Esophagus squamous epithelium (tissue), 5 donors: ENCODE measurements at places on chromosomes 3 and 15. TPM values are rescaled to one million over a fixed set of nuclear protein-coding genes. Genes with fewer than 3 reads are reported as not detected.

Gene IL20RB
- total RNA-seq = 95.1 TPM

Gene INSYN1
- total RNA-seq = 17.2 TPM

Gene P4HTM
- total RNA-seq = 5.7 TPM

DNA sequence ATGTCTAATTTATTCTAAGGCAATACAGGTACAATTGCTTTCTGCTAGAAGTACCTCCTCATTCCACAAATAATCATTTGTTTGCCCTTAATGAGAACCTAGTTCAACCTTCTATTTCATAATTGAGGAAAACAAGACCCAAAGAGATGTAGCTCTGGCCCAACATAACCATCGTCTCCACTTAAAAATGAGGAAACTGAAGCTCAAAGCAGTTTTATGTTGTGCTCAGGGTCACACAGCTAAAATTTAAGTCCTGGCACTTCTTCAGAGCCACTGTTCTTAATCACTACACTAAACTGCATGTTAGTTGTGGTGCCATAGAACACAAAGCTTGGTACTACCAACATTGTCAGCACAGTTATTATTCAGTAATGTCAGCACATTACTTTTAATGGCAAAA, 108.0 kb downstream of the SERPINI1 start:
- DNase-seq = no peak

- no peak for DNase-seq
These were observed 4.0 kb upstream of the U2SURP start for GRCh38 chr3:142997330-142997729.

DNA sequence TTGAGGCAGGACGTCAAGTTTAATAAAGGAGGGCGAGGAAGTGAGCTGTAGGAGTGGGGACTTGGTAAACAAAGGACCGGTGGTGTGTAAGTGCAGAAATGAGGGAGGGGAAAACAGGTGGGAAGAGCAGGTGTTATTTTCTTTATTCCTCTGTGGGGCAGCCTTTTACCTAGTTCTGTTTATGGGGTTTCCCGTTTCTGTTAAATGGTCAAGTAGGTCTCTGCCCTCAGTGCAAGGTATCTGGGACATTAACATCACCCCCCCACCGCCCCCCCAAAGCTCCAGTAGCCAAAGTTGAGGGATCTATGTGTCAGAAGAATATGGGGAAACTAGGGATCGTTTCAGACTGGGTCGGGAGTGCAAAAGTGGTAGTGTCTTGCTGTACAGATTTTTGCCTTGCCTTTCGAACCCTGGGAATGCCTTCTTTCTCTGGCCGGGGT, 893 bp downstream of the MGA start:
- no peak for DNase-seq

DNA sequence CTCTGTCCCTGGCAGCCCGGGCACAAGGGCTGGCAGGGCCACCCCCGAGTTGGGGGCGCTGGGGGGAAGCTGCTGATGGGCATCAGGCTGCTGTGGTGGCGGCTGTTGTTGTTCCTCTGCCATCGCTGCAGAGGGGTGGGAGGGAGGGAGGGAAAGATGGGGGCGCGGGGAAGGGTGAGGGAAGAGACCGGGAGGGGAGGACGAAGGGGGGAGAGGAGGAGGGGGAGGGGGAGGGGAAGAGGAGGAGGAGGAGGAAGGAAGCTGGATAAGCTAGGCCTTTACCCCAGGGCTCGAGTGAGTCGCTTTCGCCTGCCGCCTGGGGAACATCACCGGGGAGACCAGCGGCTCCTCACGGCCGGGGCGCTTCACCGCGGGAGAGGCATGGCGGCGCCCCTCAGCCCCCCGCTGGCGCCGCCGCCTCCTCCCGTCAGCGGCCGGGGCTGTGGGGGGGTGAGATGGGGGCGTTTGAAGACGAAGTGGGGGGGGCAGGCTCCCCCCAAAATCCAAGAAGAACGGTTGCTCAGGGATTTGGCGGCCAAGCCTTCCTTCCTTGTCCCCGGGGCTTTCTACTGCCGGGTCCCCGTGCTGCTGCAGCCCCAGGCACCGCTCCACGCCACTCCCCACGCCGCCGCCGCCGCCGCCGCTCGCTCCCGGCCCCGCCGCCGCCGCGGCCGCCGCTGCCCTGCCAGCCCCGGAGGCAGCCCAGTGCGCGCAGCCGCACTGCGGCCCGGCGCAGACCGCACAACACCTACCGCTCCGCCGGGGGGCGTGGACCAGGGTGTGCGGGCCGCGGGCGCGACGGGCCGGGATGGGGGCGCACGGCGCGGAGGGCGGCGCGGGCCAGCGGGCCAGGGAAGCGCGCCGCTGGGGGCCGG, at the start of gene RFX7:
Gene RFX7, minus strand, starts transcription at position 717 of the 875 bp plus-strand sequence. Its CDS starts 594 bp downstream, at position 123.
- DNase-seq = no peak

- no peak for DNase-seq
These were observed 74.8 kb upstream of the SEC13 start for GRCh38 chr3:10395671-10396070.

DNA sequence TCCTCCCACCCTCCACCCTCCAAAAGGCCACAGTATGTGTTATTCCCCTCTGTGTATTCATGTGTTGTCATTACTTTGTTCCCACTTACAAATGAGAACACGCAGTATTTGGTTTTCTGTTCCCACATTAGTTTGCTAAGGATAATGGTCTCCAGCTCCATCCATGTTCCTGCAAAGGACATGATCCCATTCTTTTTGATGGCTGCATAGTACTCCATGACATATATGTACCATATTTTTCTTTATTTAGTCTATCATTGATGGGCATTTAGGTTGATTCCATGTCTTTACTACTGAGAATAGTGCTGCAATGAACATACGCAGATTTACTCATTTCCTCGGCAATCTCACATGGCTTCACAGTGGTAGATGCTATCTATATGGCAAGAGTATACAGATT, 453.6 kb upstream of the CFAP20DC start:
- no peak for DNase-seq

DNA sequence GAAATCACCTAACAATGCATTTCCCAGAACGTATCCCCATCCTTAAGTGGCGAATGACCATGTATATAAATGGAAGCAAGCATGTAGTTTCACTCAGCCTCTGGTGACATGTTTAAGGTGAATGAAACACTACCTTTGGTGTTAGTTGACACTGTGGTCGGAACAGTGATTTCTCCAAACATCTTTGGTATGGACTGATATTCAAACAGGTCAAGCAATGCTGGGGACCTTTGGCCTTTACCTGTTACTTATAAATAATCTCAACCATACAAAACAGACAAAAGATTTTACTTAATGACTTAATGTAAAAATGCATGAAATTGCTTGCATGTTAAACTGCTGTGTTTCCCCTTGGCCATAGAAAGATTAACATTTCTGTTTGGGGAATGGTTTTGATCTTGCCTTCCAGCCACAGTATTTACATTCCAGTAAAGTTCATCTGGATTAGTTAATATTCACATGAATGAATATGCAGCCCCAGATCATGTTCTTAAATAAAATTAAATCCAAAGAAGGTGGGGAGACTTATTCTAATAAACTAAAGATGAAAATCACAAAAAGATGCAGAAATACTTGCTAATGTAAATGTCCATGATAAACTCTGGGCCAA, 74.4 kb upstream of the HES1 start:
- DNase-seq = no peak

DNA sequence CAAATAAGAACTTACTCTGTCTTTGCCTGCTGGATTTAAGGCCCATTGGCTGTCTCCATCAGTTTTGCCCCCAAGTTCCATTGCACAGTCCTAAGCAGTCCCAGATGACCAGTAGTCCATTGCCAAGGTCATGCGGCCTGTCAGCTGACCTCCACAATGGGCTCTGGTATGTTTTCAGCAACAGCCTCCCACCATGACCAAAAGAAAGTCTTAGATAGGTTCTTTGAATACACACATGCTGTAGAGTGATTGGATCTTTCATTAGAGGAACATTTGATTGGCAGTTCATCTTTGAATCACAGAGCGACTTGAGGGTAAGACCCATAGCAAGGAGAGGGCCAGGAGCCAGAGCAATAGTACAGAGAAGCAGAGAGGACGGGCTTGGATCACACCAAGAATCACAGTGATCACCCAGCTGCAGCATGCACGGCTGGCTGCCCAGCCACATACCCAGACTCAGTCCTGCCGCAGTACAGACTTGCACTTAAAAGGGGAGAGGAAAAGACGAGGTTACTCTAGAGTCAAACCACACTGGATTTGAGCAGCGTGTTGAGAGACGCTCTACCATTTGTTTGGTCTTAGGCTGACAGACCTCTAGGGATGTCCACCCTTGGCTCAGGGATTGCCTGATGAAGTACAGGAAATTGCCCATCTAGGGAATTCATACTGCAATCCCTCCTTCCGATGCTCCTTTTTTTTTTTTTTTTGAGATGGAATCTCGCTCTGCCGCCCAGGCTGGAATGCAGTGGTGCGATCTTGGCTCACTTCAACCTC, 50.4 kb downstream of the APH1B start:
- no peak for DNase-seq

DNA sequence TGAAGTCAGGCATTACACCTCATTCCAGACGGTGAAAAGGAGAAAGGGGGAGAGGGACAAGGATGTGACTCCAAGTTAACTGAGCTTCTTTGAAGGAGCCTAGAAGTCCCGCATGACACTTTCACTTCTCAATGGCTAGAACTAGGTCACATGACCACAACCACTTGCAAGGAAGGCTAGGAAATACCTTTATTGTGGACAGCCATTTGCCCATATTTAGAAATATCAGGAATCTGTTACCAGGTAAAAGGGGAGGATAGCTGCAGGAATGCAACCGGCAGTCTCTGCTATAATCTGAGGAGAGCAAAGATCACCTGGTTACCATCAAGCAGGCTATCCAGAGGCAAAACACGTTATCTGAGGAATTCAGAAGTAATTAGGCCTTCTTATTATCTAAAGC, 28.9 kb upstream of the PXYLP1 start:
- no peak for DNase-seq

DNA sequence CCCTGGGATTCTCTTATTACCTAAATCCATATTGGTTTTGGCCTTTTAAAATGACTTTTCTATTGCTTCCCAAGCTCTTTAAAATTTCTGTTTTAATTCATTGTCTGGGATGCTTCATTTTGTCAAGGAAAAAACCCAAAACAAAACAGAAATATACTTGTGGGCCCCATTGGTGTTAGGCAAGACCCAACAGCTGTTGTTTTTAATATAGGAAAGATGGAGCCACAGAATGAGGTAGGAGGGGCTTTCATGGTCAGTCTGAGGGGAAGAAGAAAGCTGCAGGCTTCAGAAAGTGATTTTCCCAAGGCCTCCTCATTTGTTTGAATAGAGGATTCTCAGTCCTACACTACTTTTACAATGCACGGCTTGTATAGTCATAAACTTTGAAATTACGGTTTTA, 180.5 kb downstream of the MCTP2 start:
- DNase-seq = no peak

DNA sequence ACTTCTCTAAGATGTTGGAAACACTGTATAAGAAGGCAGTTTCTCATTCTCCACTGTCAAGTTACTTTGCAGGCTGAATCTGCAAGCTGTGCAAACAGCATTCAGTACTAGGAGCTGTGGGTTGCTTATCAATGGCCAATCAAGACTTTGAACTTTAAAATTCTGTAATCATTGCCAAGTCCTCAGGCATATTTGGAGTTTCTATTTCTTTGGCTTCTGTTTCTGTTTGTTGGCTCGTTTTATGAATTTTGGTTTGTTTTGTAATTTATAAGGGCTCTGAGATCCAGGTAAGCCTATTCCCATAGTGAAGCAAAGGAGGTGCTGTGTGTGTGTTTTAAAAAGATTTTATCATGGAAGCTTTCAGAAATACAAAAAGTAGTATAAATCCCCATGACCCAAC, 32.1 kb downstream of the TLNRD1 start:
- DNase-seq = no peak

DNA sequence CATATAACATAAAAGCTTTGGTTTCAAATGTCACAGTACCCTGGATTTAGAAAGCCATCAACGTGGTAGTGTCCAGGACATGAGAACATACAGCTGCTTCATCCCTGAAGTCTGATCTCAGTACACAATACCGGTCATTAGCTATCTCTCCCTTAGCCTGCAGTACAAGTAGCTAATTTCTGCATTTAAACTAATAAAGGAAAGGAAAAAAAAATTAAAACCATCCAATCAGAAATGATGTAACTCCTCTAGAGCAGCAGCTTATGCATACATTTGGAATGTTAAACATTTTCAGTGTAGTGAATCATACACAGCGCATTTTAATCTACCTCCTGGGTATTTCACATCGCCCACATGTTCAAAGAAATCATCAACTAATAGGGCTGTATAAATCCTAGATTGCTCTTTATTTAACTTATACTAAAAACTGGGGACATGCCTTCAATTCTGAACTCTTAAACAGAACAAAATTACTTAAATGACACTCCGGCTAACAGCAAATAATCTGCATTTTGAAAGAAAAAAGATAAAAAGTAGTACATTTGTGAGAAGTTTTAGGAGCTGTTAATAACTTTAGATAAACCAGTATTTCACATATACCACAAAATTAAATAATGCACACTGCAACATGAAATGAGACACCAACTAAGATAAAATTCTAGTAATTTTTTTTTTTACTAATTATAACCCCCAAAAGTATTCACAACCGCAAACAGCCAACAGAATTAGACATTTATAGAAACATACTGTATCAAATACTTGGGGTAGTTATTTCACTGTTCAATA, 3.7 kb downstream of the IGF2BP2 start:
- DNase-seq = no peak

DNA sequence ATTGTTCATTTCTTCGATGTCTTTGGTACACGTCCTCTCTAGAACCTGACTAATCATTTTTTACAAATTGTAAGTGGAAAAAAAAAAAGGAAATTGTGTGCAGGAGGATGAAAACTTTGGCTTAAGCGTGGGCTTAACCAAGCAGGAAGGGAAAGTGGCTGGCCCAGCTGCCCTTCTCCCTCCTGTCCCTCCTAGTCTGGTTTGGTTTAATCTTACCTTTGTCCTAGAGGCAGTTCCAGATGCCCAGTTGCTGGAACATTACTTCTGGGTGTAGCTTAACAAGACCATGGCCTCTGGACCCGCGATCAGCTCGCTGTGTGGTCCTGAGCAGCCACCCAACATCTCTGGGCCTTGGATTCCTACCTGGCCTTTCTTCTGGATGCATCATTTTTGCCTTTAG, 15.4 kb downstream of the PAQR5 start:
- no peak for DNase-seq

DNA sequence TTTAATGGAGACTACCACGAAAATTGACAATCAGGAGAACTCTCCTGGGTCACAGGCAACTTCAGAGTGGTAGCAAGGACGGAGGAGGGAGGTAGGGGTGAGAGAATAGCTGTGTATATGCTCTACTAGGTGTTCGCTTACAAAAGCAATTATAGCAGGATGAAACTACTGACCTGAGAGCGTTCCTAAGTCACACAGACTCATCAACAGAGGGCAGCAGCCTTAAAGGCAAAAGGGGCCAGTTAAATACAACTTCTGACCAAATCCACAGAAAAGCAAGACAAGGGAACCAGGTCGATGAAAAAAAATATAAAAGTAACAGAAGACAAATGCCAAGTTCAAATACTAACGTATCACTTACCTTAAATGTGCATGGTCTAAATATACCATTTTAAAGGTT, 894.6 kb downstream of the PLOD2 start:
- no peak for DNase-seq

DNA sequence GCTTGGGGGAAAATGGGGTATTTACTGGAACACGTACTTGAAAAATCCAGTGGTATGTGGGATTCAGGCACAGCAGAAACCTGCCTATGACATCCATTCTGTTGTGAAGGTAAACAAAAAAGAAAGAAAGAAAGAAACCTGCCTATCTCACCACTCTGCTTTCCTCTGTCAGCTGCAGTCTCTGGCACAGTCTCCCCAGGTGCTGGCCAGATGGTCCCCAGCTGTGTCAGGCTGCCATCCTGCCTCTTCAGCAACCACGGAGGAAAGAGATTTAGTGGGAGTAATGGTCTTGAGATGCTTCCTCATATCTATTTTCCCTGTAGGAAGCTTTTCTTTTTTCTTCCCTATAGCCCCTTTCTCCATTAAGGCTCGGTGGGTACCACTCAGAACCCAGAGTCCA, 2.5 kb upstream of the PXYLP1 start:
- no peak for DNase-seq
